ENCODE measurements at places on chromosomes 7 and 10. TPM values are rescaled to one million over a fixed set of nuclear protein-coding genes. Genes with fewer than 3 reads are reported as not detected.

Gene SLC18A3
- not detected for total RNA-seq

- H3K27ac ChIP-seq: no peak overlapping the region
- no peaks in the 10 kb centered on the region for H3K27me3 ChIP-seq
- no peak overlapping the region for H3K4me3 ChIP-seq
- H3K36me3 ChIP-seq: peaks cover 5% of the 10 kb centered on the region
Observed at GRCh38 chr7:20299647-20300312, 30.9 kb upstream of the ITGB8 start.

DNA sequence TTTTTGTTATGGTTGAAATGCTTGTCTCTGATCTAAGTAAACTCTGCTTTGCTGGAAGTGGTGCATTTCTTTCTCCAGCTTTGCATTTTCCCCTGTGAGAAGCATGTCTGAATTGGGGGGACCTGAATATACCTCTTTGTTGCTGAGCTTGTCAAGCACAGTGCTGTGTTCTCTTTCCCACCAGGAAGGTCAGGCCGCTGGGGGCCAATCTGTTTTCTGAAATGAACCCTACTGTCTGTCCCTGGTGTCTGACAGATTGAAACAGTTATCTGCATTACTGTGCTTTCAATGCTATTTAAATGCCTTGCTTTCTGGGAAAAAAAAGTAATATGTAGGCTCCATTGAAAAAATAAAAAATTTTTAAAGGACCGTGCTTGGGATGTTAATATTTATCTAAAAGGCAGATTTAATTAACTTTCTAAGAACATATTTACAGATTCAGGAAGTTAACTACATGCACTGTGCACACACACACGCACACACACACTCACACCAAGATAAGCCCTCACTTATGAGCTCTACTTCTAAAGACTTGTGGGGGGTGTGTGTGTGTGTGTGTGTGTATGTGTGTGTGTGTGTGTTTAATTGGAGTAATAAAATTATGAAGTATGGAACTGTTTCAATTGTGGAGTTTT is 127.0 kb upstream of the FZD1 start:
- DNase-seq: no peak
- no peak overlapping the region for H3K27ac ChIP-seq
- 0 out of 2 replicates have a peak, but pooled peaks cover under 1% of the 10 kb centered on the region for H3K4me1 ChIP-seq
- no peak overlapping the region for H3K4me3 ChIP-seq

DNA sequence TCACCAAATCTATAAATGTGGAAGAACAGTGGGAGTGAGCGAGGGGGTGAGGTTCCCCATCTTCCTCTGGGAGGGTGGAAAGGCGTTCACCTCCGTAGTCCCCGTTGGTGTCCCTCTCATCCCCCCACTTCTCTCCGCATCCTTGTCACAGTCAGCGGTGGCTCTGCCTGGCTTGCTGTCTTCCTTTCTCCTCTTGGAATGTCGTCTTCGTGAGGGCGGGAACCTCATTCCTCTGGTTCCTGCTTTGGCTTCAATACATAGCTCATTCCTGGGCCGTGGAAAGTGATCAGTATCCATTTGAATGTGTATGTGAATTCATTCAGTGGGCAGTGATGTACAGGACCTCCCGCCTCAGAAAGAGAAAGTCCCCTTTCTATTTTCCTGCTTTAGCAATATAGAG is 289.4 kb downstream of the CAMK1D start:
- no peaks in the 10 kb centered on the region for H3K36me3 ChIP-seq
- DNase-seq: no peak
- no peak overlapping the region for H3K4me3 ChIP-seq
- H3K27ac ChIP-seq: no peak overlapping the region

Gene SLC25A13
- 8.2 TPM for total RNA-seq

DNA sequence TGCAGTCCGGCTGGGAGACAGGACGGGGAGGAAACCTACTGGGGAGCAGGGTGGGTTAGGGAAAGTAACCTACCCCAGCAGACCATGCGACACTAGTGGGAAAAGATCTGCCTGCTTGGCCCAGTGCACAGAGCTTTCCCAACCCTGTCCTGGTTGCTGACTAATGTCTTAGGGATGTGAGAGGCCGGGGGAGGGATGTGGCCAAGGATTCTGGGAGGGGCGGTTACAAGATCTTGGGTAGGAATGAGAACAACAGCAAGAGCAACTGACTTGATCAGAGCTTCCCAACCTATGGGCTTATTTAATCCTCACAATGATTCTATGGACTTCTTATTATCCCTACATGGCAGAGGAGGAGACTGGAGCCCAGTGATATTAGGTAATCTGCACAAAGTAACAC is 24.0 kb upstream of the EIF5AL1 start:
- no peaks in the 10 kb centered on the region for H3K36me3 ChIP-seq
- peak overlapping the region; percentile 93 for H3K27ac ChIP-seq
- peaks cover 45% of the 10 kb centered on the region for H3K4me1 ChIP-seq
- peak; percentile 87 for DNase-seq
- no peaks in the 10 kb centered on the region for H3K27me3 ChIP-seq
- peak overlapping the region; percentile 53 for H3K4me3 ChIP-seq

DNA sequence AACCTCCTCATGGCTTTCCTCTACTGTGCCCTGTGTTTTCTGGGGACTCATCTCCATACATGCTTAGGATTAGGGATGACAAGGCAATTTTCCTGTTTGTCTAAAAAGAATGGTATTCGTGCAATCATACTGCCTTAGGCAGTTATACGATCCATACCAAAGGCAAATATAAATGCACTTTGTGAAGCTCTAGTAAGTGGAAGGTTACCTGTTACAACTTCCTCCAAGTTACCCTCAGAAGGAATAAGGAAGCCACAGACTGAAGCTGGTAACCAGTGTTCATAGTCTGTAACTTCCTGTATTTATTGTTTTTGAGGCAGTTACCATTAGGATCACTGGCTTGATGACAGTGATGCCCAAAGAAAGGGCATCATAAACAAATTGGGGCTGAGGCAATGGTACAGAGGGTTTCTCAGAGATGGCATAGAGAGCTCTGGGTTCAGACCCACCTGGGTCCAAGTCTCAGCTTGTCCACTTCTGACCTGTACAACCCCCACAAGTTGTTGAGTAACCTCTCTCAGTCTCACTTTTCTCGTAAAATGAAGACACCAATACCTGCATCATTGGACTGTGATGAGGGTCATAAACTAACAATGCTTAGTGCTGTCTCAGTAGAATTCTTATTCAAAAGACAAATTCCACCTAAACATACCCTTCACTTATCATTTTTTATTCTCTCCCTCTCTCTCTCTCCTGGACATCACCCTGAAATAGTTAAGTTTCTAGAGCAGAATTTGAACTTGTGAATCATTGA is 138.2 kb downstream of the ELMO1 start:
- H3K36me3 ChIP-seq: peaks cover 5% of the 10 kb centered on the region
- H3K4me3 ChIP-seq: no peak overlapping the region
- no peak for DNase-seq
- H3K4me1 ChIP-seq: no peaks in the 10 kb centered on the region
- H3K27me3 ChIP-seq: no peaks in the 10 kb centered on the region

Gene SAP25
- total RNA-seq: 0.40 TPM

GRCh38 chr10:116538456-116538855 is 7.3 kb upstream of the PNLIP start:
- H3K4me3 ChIP-seq: no peak overlapping the region
- H3K27ac ChIP-seq: no peak overlapping the region
- no peaks in the 10 kb centered on the region for H3K4me1 ChIP-seq
- no peaks in the 10 kb centered on the region for H3K36me3 ChIP-seq
- DNase-seq: no peak

DNA sequence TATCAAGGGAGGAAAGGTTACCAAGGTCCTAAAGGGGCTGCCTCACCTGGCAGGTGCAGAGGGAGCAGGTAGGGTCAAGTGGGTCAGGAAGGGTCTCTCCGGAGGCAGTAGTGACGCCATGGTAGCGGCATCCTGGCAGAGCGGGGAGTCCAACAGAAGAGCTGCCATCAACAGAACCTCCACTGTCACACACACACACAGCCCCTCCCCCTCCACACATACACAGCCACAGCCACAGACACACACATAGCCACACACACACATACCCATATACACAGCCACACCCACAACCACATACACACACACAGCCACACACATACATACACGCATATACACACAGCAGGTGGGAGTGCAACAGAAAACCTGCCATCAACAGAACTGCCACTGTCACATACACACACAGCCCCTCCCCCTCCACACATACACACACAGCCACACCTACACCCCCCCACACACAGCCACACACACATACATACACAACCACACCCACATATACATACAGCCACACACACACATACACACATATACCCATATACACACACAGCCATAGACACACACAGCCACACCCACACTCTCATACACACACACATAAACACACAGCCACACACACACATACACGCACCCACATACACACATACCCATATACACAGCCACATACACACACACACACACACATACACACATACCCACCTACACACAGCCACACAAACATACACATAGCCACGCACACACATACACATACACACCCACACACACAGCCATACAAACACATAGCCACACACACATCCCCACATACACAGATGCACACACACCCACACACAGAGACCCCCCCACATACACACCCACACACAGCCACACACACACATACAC is 23.1 kb downstream of the KCP start:
- no peak overlapping the region for H3K27ac ChIP-seq
- H3K4me3 ChIP-seq: no peak overlapping the region
- H3K36me3 ChIP-seq: no peaks in the 10 kb centered on the region
- H3K4me1 ChIP-seq: no peaks in the 10 kb centered on the region

Gene KCND2
- total RNA-seq: not detected

DNA sequence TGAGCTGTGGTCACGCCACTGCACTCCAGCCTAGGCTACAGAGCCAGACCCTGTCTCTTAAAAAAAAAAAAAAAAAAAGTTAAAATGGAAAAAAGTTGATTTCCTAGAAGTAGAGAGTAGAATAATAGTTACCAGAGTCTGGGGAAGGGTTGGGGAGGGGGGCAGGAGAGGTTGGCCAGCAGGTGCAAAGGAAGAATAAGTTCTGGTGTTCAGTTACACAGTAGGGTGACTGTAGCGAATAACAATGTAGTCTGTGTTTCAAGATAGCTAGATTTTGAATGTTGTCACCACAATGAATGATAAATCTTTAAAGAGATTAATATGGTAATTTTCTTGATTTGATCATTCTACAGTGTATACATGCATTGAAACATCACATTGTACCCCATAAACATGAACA is 142.9 kb downstream of the NRF1 start:
- no peaks in the 10 kb centered on the region for H3K4me1 ChIP-seq
- H3K36me3 ChIP-seq: peaks cover 12% of the 10 kb centered on the region
- no peaks in the 10 kb centered on the region for H3K27me3 ChIP-seq
- no peak overlapping the region for H3K27ac ChIP-seq

- H3K36me3 ChIP-seq: no peaks in the 10 kb centered on the region
- H3K4me1 ChIP-seq: no peaks in the 10 kb centered on the region
- no peaks in the 10 kb centered on the region for H3K27me3 ChIP-seq
- H3K4me3 ChIP-seq: no peak overlapping the region
Observed at GRCh38 chr7:11655642-11656041, 176.4 kb downstream of the THSD7A start.

Gene GPRIN2
- not detected for total RNA-seq

DNA sequence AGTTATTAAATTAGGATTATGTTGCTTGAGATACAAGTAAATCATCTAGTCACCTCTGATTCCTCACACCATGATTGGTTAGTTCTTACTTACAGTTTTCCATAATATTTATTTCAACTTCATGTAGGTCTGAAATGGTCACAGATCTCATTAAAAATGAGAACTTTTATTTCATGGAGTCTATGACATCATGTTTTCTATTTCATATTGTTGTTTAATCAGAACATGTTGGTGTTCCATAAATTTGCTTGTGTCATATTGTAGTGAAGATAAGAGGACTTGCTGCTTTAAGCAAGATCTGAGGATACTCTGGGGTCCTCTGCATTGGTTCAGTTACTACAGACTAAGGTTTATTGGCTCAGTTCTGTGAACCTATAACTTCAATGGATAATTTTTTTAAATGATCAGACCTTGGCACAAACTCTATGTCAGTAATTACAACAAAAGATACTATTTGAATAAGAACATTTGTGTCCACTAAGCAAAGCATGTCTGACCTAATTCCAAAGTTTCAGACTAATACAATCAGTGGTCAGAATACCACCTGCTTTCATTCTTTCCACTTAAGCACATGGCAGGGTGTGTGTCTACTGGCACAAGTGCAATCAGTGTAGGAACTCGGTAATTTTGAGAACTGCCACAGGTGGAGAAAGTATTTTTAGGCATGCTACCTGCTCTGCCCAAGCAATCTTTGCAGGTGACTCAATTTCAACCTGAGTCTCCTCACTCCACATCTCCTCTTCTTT is 68.5 kb downstream of the CCDC71L start:
- peaks cover 14% of the 10 kb centered on the region for H3K4me1 ChIP-seq
- no peaks in the 10 kb centered on the region for H3K27me3 ChIP-seq
- no peak overlapping the region for H3K27ac ChIP-seq

GRCh38 chr7:19051767-19052375 is 65.6 kb downstream of the TWIST1 start:
- peak; percentile 22 for DNase-seq
- no peak overlapping the region for H3K4me3 ChIP-seq
- H3K4me1 ChIP-seq: peaks cover 11% of the 10 kb centered on the region
- no peak overlapping the region for H3K27ac ChIP-seq
- H3K36me3 ChIP-seq: peaks cover 17% of the 10 kb centered on the region
- H3K27me3 ChIP-seq: no peaks in the 10 kb centered on the region

GRCh38 chr10:18238870-18239485 is 98.8 kb downstream of the CACNB2 start:
- H3K36me3 ChIP-seq: no peaks in the 10 kb centered on the region
- H3K27ac ChIP-seq: no peak overlapping the region
- DNase-seq: peak; percentile 30
- no peak overlapping the region for H3K4me3 ChIP-seq

Gene ABCC2
- 1.7 TPM for total RNA-seq

Gene CDK14
- total RNA-seq: 19.9 TPM

Gene HTRA1
- 52.6 TPM for total RNA-seq

Gene FFAR4
- not detected for total RNA-seq

DNA sequence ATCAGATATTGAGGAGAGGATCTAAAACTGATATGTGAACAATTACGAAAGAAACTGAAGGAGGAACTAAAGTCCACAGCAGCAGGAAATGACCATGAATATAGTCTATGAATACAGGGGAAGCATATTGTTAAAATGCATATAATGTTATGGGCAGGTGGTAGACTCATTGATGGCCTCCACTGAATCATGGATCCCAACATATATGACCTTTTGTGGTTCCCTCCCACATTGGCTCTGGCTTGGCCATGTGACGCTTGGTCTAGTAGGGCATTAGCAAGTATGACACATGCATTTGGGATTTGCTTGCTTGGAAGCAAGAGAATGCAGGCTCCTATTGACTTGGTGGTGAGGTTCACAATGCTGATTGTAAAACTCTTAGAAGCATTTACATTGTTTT is 55.2 kb upstream of the RAB18 start:
- H3K27ac ChIP-seq: no peak overlapping the region
- peaks cover 32% of the 10 kb centered on the region for H3K4me1 ChIP-seq
- no peaks in the 10 kb centered on the region for H3K27me3 ChIP-seq

DNA sequence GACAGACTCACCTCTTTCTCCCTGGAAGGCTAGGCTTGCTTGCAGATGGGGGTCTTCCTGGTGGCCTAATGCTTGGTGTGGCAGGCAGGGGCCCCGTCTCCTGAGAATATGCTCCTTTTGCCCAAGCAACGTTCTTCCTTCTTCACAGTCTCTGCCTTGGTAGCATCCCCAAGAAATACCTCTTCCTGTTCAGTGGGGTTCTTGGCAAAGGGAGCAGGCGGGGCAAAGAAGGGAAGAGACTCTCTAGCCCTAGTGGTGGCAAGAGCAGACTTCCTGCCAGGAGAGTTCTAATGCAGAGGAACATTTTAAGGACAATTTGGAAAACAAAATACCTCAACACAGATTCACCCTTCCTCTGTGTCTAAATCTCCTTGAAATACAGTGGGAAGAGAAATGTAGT is at the start of gene CLEC5A:
CLEC5A (minus strand) TSS at position 179 of the 400 bp plus-strand sequence. CDS start 682 bp downstream, outside the sequence.
- no peak within 1 kb of the TSS for H3K27ac ChIP-seq
- no peak within 1 kb of the TSS for H3K4me3 ChIP-seq
- no peak for DNase-seq
- no peaks in the 10 kb centered on the region for H3K36me3 ChIP-seq
- H3K27me3 ChIP-seq: no peaks in the 10 kb centered on the region
- H3K4me1 ChIP-seq: no peaks in the 10 kb centered on the region
